ENCODE measurements at places on chromosomes 11 and 22.
A peak's percentile ranks its signal among the peaks of the same experiment; 100 is the strongest.

- no peak for DNase-seq
Observed at GRCh38 chr22:23219822-23220484, 39.6 kb downstream of the BCR start.

DNA sequence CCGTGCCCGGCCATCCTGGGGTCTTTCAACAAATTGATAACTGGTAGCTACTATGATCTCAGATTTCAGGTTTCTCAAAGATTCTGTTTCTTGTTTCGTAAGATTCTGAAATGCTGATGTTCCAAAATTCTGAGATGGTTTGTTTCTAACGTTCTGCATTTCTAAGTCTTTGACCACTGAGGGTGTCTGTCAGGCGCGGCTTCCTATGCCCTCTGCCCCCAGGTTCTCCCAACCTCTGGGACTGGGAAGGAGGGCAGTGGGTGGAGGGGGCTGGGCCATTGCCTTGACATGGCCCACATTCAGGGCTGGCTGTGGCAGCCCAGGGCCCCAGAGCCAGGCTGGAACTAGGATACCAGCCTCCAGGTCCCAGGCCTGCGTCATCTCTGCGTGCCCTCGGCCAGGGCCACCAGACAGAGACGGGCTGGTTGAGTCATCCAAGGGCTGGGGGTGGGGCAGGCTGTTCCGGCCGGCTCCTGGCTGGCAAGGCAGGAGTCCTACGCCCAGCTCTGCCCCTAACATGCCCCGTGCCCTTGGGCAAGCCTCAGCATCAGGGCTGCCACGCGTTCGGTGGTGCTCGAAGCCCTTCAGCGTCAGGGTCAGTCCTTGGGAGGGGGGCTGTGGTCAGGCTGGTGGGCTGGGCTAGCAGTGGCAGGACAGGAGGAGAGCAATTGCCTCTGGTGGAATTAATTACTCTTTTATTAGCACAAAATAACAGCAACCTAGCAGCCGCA lies 5.2 kb downstream of the TMEM134 start:
- no peak for DNase-seq

DNA sequence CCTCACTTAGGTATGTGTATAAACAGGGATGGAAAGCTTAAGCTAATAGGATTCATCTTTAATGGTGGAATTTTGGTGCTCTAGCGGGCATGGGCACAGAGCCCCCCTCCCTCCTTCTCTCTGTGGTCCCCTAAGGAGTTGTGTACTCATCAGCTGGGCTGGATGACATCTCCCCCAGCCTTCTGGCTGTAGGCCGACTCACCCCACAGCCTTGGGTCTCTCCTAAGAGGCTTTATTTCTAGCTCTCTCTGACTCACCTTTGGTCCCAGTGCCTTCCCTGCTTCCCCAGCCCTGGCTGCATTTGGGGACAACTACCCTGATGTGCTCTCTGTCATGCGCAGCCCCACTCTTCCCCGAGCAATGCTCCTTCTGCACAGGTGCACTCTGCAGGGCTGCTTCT lies 26.9 kb downstream of the SLC6A5 start:
- DNase-seq = no peak

- no peak for DNase-seq
Observed at GRCh38 chr11:3674189-3674588, 3.0 kb upstream of the CHRNA10 start.

- DNase-seq = no peak
Observed at GRCh38 chr11:87917111-87917510, 258.1 kb downstream of the RAB38 start.

DNA sequence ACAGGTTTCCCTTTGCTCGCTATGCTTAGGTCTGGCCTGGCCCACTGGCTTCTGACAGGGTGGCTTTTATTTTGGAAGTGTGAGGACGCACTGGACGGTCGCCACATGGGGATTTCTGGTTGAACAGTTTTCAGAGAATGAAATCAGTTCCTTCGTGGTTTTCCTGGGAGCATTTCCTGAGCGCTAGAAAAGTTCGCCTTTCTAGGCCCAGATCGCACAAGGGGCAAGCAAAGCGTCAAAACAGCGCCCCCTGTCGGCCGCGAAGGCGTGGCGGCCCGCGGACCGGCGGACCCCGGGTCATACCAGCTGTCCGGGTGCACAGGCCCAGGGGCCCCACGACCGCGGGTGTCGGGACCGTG lies 12.7 kb upstream of the CYP2R1 start:
- peak; percentile 55 for DNase-seq

- no peak for DNase-seq
Observed at GRCh38 chr11:68383976-68384501, 71.6 kb downstream of the LRP5 start.

DNA sequence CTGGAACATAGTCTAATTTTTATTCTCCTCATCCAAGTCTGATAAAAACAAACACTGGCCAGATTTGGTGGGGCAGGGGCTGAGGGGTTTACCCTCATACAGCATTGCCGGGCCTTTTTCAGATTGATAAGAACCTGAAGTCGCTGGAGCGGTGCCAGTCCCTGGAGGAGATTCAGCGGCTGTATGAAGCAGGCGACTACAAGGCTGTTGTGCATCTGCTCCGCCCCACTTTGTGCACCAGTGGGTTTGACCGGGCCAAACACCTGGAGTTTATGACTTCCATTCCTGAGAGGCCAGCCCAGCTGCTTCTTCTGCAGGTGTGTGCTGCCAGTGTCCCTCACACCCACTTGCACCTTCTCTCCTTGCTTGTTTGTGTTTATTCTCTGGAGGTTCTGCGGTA lies 55.8 kb downstream of the CABIN1 start:
- no peak for DNase-seq

- peak; percentile 39 for DNase-seq
Observed at GRCh38 chr11:94494126-94494680, 419 bp downstream of the ANKRD49 start.

- DNase-seq = no peak
Observed at GRCh38 chr11:19536131-19536530, 176.5 kb upstream of the NAV2 start.

GRCh38 chr22:33513388-33514338 lies 406.6 kb downstream of the LARGE1 start:
- DNase-seq = no peak

DNA sequence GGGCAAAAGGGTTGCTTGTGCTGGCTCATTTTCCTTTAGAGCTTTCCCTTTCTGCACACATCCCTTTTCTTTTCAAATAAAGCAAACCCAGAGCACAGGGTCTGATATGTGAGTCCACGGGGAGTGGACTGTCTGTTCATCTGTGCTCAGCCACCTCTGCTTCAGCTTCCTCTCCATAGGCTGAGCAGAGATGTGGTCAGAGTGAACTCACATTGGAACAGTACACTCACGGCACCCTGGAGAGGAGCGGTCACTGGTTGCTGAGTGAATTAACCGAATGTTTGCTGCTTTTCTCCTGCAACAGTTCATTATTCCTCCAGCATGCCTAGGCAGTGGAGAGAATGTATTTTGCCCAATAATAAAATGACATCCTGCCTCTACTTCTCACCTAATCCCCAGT lies 36.3 kb upstream of the CABP7 start:
- no peak for DNase-seq

GRCh38 chr11:90216611-90217010 lies 6.2 kb downstream of the CHORDC1 start:
- no peak for DNase-seq

- no peak for DNase-seq
Observed at GRCh38 chr11:33059331-33060007, 20.1 kb downstream of the TCP11L1 start.

DNA sequence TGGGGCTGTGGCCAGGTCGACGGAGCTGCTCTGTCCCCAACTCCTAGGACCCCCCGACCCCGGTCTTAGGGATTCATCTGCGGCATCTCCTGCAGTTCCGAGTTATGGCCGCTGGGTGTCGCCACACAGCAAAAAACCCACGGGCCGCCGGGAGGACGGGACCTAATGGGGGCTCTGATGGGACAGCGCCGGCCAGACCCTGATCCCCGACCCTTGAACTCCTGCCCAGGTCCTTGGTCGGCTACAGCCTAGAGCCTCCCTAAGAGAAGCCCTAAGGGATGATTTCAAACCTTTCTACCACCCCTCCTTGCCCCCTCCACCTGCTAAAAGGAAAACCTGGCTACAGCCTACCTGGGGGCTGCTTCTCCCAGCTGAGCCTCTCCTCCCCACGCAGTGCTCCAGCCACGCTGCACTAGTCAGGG lies 30.8 kb upstream of the LRRC10B start:
- no peak for DNase-seq

GRCh38 chr22:42180349-42180842 lies 49.8 kb upstream of the CYP2D6 start:
- DNase-seq = no peak

DNA sequence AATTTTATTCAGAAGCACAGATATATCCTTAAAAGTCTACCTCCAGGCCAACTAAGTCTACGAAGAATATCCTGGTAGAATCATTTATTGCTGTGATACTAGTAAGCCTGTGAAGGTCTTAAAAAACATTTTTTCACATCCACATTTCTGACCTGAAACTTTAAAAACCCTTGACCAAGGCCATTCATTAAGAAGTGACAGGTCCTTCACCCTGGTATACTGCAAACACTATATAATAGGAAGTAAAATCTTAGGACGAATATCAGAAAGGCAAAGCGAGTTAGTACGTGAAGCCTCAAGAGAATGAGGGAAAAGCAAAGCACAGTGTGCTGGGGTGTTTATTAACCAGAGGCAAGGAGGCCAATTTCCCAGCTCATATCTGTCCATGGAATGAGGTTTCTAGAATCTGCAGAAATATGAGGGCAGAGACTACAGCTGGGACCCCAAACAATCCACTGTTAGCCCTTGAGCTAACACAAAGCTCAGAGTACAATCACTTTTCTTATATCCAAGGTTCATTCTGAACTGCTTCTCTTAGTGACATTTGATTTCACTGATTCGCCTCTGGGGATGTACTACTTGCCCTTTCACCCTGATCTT lies 71.0 kb downstream of the AMBRA1 start:
- DNase-seq = no peak

DNA sequence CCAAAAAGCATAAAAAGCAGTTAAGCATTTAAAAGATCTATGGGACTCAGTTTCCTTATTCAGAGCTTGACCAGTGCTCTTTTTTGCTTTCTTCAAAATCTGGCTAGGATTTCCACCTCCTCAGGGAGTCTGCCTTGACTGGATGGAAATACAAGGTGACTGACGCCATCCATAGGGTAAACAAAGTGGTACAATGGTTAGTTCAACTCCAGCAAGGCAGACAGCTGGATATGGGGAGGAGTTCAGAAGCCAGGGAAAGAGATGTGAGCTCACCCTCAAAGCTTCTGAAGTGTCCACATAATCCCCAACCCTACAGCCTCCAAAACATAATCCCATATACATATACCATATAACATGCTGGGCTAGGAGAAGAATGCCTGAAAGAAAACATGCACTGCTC lies 52.0 kb downstream of the KIRREL3 start:
- no peak for DNase-seq

GRCh38 chr11:7513234-7514098 lies at the start of gene PPFIBP2:
Gene PPFIBP2 (plus strand): TSS chr11:7513999. CDS start chr11:7549476, 35,477 bp downstream.
- DNase-seq = peak; percentile 65

DNA sequence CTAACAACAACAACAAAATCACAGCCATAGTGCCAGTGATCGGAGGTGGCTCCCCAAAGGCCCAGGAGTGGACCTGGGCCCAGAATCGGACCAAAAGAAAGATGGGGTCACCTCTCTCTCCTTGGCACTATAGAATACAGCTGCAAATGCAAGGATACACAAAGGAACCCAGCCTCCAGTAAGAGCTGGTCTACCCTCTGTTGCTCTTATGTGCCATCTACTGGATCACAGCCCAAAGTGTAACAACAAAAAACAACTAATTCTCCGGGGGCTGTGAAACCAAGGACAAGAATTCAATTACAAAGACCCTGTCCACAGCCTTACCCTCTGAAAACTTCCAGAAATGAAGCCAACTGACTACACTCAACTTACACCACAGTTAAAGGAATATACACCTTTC lies 21.6 kb downstream of the OR8G5 start:
- DNase-seq = no peak

- DNase-seq = no peak
Observed at GRCh38 chr22:19930551-19931486, 10.8 kb upstream of the COMT start.

- no peak for DNase-seq
Observed at GRCh38 chr22:19420321-19420720, 11.2 kb downstream of the HIRA start.

DNA sequence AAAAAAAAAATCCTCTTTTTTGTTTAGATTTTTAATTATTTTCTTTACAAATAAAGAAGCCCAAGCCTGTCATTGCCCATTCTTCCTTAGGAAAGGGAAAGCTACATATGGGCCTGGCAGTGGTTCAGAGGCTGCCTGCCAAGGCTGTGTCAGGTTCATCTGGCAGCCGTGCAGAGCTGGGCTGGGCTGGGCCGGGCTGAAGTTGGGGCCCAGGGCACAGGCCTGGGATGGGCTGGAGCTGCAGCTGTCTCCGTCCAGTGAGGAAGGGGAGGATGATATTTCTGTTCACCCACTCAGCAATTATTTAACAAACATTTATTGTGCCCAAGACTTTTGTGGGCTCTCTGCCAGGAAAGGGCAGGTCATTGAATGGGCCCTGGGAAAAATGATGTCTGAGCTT lies 4.6 kb downstream of the PRR5L start:
- no peak for DNase-seq

GRCh38 chr11:36499315-36499714 lies 10.8 kb downstream of the TRAF6 start:
- no peak for DNase-seq
